Right hindlimb (tissue), 1 donor: ENCODE measurements at places on chromosomes 2 and 18.

DNA sequence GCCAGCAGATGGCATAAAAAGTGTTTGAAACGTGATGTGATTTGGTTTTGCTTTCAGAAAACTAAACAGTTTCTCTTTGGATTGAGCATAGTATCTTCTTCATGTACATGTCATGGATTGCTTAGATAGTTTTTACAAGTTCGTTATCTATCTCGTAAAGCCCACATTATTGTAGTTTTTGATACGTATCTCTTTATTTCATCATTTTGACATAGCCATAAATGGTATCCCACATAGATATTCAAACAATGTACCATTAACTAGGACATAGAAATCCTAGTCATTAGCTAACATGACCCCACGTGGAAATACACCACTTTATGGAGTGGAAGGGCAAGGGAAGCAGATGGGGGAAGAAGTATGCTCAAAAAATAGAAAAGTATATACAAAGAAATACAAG lies 93.6 kb downstream of the MAP2 start:
- DNase-seq: no peak

GRCh38 chr2:173692068-173692467 lies 273.1 kb downstream of the SP3 start:
- DNase-seq: peak; percentile 47

DNA sequence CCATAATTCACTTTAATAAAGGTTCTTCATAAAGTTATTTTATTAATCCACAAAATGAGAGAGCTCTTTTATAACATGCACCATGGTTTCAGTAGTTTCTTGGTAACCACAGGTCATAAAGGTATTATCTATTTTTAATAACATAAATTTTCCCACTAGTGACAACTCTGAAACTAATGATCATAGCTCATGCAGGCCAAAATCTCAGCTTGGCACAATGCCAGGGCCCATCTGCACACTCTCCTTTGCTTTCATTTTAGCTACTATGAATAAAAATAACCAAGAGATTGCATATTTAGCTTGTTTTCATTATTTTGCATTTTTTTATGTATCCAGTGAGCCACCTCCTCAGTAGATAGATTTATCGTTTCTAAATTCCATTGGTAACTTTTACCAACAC lies 691.8 kb upstream of the CHAC2 start:
- peak; percentile 15 for DNase-seq

DNA sequence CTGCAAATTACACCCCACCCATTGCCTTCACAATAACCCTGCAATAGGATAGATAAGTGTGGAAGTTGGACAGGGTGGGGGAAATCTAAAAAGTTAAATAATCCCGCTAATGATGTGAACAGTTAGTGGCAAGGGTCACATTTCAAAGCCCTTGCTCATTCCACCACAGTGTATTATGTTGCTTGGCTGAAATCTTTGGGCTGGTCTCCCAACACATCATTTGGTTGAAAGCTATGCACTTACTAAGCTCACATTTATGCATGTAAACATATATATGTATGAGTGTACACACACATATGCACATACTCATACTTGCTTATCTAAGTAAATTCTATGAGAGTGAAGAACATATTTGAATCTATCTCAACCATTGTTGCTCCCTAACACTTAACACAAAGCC lies 197.8 kb downstream of the RDH14 start:
- DNase-seq: no peak

DNA sequence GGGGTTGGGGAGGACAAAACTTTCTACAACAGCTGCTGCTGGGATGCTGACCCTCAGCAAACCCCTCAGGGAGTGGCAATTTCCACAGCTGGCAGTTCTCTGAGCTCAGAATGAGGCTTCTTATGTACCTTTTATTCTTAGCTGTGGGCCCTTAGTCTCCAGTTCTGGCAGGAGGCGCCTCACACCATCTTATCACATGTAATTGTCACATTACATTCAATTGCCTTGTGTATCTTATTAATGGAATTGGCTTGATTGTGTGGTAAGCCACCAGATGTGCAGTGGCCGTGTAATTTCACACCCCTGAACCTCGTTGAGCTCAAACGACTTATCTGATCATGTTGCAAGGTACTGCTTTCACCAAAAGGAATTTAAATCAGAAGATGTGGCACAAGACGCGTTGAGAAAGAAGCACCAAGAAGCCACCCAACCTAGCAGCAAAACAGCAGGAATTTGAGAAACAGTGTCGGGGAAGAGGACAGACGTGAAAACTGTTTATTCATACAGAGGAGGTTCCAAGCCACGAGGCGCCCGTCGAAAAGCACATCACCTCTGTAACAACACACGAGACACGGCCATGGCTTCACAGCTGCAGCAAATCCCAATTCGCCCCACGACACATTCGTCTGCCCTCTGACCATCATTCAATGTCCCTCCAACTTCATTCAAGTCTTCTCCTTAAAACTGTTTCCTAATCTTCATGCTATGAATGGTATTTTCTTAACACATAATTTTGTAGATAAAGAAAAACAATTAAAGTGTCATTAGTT lies 53.6 kb upstream of the LPIN2 start:
- no peak for DNase-seq

DNA sequence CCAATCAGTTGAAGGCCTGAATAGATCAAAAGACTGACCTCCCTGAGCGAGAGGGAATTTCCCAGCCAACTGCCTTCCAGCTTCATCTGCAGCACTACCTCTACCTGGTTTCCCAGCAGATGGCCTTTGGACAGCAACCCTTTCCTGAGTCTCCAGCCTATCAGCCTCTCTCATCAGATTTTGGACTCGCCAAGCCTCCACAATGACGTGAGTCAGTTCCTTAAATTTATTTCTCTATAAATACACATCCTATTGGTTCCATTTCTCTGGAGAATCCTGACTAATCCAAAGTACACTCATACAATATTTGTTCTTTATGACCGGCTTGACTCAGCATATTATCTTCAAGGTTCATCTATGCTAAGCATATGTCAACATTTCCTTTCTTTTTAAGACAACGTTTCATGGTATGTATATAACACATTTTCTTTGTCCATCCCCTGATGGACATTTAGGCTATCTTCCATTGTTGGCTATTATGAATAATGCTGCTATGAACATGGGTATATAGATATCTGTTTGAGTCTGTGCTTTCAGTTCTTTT lies 294.6 kb downstream of the LRATD1 start:
- no peak for DNase-seq

DNA sequence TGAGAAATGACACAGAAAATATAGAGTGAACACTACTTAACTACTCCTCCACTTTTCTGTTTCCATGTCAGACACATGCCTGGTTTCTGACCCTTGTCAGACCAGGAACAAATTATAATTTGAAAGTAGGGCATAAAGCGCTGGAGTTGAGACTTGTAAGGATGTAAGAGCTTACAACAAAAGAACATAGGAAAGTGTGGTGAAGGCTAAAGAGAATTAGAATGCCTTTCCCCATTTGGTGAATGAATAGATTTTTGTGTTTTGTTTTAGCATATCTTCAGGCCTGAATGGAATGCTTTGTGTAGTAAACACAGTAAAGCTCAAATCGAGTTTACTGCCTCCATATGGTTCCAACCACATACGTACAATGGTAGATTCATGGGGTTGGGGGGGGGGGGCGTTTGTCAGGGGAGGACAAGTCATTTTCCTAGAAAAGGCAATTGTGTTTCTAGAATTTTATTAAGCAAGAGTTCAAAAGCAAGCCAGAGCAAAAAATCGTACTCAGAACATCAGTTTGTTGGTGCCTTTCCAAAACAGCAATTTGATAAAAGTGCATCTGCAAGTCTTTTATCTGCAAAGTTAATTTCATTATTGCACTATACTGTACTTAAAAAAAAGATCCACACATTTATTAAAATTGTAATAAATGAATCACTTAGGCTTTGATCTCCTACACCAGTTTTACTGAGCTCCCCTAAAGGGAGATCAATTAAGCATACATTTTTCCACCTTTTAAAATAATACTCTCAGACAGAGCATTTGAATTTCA lies 30.9 kb downstream of the NRXN1 start:
- DNase-seq: no peak

GRCh38 chr18:2715990-2716389 lies 60.5 kb downstream of the SMCHD1 start:
- DNase-seq: no peak

- no peak for DNase-seq
These were observed 116.0 kb downstream of the LIPG start for GRCh38 chr18:49677762-49678413.

- DNase-seq: peak; percentile 59
These were observed 52.0 kb downstream of the TNP1 start for GRCh38 chr2:216807857-216808272.

DNA sequence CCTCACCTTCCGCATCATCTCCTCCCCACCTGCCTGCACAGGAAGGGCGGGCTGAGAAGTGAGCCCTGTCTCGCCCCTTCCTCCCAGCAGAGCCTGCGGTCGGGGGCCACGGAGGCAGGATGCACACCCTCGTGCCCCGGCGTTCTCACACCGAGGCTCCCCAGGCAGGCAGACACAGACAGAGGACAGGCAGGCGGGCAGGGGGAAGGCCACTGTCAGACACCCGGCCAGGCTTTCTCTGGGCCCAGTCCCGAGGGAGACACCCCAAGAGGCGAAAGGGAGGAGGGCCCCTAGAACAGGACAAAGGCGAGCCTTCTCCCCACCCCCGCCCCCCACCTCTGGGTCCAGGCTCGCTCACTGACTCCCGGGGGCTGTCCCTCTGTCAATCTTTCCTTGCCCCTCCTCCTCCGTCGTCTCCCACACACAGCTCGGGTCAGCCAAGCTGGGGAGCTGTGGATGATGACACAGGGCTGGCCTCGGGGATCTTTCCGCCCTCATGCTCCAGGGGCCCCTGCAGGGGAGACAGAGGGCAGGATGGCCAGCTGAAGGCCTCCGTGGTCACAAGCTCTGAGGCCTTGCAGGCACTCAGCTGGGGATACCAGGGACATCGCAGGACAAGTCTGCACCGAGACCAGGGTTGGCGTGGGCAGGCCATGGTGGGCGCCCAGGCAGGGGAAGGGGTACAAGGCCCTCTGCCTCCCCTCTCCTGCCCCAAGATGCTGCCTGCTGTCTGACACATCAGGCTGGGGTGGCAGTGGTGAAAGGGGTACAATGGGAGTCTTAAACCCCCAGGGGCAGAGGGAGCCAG lies 24.9 kb downstream of the BIN1 start:
- no peak for DNase-seq

DNA sequence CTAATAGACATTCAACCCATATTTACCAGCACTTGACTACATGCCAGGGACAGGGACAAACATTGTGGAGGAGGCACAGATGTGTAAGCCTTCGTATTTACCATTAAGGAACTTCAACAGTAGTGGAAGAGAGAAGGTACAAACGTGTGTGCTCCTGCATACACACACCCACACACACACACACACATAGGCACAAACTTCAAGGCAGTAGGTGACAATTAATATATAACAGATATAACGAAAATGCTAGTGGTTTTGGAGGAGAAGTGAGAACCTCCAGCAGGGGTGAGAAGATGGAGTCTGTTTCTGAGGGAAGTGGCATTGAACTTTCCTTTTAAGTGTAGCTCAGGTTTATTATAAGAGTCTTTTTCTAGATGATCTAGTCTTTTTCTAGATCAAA lies 231.1 kb downstream of the SETBP1 start:
- DNase-seq: no peak

GRCh38 chr2:86783615-86784339 lies 6.9 kb downstream of the CD8A start:
- no peak for DNase-seq

DNA sequence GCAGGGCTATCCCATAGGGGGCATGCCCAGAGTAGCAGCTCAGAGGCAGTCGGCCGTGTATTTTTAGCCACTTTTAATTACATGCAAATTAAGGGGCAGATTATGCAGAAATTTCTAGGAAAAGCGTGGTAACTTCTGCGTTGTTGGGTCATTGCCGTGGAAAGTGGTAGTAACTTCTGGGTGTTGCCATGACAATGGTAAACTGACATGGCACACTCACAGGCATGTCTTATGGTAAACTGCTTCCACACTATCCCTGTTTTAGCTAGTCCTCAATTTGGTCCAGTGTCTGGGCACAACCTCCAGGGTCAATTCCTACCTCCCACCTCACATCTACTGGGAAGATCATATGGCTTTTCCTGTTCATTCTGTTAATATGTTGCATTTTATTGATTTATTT lies 428.9 kb upstream of the FANCL start:
- no peak for DNase-seq

DNA sequence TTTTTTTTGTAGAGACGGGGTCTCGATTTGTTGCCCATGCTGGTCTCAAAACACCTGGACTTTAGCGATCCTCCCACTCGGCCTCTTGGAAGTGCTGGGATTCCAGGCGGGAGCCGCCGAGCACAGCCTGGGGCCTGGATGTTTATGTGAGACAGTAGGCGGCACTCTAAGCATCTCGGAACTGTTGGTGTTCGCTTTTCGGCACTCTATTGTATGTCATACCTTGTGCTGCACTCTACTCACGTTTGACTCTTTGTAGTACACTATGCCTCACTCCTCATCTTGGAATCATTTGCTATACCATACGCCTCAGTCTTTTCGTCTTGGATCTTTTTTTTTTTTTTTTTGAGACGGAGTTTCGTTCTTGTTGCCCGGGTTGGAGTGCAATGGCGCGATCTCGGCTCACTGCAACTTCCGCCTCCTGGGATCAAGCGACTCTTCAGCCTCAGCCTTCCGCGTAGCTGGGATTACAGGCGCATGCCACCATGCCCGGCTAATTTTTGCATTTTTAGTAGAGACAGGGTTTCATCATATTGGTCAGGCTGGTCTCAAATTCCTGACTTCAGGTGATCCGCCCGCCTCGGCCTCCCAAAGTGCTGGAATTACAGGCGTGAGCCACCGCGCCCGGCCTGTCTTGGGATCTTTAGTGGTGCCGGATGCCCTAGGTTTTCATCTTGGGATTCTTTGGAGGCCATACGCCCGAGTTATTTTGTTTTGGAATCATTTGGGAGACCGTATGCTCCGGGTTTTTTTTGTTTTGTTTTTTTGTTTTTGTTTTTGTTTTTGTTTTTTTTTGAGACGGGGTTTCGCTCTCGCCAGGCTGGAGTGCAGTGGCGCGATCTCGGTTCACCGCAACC lies 24.2 kb upstream of the ZDBF2 start:
- no peak for DNase-seq
